Sigmoid colon (tissue), 7 donors: ENCODE measurements at places on chromosomes 6 and 20. TPM values are rescaled to one million over a fixed set of nuclear protein-coding genes. Genes with fewer than 3 reads are reported as not detected.
A peak's percentile ranks its signal among the peaks of the same experiment; 100 is the strongest.

DNA sequence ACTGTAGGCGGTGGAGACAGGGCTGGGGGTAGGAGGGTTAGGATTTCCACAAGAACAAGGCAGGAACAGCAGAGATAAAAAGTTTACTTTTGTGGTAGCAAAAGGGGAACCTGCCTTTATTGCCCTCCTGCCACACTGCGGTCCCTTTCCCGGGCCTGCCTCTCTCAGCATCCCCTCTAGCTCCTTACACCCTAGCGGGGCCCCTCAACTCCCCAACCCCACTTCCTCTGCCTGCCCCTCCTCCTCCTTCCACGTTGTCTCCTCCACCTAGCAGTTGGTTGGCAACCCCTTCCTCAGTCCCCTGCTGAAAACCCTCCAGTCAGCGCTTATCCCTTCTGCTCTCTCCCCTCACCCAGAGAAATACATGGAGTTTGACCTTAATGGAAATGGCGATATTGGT, 714 bp downstream of the AIF1 start:
- DNase-seq = no peak

GRCh38 chr6:63740709-63741108, 105.1 kb downstream of the PHF3 start:
- DNase-seq = no peak

- no peak for DNase-seq
These were observed 13.6 kb upstream of the TGM3 start for GRCh38 chr20:2282181-2282580.

DNA sequence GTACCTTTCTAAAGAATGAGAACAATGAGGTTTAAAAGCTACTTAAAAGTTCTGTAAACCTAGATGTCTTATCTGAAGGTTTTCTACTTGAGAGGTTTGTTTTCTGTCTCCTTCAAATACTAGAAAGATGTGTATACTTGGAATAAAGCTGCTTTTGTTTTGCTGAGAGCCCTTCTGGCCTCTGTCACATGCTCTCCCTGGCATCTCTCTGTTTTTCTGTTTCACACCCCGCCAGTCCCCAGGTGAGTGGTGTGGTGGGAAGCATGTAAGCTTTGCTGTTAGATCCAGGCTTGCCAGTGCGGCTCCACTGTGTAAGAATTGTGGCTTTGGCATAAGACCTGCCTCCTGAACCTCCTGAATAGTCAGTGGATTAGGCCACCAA, 56.8 kb downstream of the SNX9 start:
- no peak for DNase-seq

DNA sequence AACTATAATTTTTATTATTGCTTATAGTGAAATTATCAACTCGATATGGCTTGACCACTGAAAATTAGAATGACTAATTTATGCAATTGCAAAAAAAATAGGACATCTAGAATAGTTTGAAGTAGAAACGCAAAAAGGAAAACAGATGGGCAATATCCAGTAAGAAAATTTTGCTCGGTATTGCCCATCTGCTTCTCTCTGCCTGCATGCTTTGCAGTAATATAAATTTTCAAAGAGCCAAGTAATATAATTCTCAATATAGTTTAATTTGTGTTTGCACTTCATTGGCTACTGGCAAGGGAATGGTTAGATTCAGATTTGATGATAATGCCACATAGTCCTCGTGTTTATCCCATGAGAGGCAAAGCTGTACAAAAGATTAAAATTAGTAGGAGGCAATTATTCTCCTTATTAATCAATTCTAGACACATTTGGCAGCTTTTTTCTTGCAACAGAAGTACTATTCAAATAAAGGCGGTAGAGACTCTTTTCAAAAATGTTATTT, 27.3 kb upstream of the LAMA2 start:
- DNase-seq = no peak

- DNase-seq = no peak
These were observed 21.0 kb upstream of the ELMO2 start for GRCh38 chr20:46427384-46427783.

GRCh38 chr6:4531406-4531805, 244.8 kb upstream of the CDYL start:
- no peak for DNase-seq

GRCh38 chr20:1320902-1321653, 7.9 kb downstream of the SDCBP2 start:
- DNase-seq = no peak

DNA sequence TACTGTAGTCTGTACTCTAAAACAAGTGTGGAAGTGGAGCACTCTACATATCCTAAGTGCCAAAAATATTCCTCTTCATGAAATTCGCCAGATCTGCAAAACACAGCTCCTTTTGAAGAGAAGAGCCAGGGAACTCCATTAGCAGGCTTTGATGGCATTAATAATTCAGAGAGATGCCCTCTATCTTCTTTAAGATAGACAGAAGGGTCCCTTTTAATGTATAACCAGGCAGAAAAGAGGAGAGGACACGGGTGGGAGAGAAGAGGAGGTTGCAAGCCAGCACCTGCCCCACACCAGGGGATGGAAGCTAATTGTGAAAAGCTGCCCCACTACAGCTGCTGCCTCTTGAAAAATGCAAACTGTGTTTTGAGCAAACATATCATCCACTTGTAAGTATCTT, 3.7 kb upstream of the RFPL4B start:
- DNase-seq = no peak

DNA sequence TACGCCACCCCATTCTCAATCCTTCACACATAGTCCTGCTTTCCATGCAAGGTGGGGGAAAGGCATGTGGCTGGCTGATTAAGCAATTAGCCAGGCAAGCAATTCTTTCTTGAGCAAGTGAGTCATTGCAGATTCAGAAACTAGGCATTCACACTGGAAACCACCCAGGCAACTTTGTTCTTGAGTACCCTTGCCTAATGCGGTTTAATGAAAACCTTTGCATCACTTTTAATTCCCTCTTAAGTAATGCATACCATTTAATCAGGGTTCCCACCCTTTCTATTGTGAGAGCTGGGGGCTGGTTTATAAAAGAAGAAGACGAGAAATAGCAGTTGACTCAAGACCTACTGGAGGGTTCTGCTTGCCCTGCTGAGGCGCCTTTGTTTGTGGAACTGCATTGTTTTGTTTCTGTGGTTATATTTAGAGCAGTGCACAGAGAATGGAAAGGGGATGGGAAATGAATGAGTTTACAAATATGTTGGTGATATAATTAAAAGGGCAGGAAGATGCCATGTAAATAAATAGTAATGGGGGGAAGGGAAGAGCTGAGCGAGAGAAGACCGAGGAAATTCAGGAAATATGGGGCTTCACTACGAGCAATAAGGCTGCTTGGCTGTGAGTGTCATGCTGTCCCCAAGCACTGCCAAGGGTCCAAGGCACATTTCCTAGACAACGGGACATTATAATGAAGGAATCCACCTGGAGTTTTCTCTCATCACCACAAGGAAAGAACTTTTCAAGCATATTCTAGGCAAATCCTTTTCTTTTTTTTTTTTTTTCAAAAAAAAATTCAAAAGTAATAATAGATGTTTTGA, 48.8 kb upstream of the TSHZ2 start:
- DNase-seq = no peak

- no peak for DNase-seq
These were observed 553.7 kb upstream of the JARID2 start for GRCh38 chr6:14692208-14692607.

DNA sequence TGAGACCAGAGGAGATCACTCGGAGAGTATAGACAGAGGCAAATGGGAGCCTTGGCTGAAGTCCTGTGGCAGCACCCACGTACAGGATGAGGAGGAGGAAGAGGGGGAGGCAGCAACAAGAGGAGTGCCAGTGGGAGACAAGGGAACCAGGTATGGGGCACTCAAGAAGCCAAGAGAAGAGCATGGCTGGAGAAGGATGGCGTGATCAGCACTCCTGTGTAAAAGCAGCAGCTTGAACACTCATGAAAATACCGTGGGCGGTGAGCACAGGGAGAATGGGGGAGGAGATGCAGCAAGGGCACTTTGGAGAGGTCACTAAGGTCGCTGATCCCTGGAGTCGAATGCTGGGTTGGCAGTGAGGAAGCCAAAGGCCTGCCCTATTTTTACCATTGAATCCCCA, 51.2 kb upstream of the PRND start:
- no peak for DNase-seq

GRCh38 chr20:41483553-41483930, 116.9 kb upstream of the EMILIN3 start:
- DNase-seq = no peak

DNA sequence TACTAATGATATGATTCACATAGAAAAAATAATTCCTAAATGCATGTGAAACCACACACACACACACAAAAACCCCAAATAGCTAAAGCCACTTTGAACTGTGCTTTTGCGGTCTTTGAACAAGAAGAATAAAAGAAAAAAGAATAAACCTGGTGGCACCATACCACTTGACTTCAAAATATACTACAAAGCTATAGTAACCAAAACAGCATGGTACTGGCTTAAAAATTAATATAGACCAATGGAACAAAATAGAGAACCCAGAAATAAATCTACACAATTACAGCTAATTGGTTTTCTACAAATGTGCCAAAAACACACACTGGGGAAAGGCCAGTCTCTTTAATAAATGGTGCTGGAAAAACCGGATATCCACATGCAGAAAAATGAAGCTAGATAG, 13.4 kb downstream of the OR2B6 start:
- no peak for DNase-seq

DNA sequence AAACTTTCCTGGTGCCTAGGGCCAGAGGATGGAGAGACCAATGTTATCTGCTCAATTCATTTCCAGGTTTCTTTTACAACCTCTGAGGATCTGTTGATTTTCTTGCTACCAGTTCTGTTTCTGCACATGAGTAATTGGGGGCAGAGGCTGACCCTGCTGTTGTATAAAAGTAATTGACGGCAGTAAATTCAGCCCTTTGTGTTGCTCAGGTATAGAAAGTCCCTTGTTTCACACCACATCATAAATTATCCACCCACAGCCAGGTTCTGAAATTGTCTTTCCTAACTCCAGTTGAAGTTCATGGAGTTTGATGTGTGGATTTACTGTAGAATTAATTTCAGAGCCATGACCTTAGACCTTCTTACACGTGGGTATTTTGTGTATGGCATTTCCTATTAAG, 107.4 kb upstream of the GRIK2 start:
- DNase-seq = no peak

DNA sequence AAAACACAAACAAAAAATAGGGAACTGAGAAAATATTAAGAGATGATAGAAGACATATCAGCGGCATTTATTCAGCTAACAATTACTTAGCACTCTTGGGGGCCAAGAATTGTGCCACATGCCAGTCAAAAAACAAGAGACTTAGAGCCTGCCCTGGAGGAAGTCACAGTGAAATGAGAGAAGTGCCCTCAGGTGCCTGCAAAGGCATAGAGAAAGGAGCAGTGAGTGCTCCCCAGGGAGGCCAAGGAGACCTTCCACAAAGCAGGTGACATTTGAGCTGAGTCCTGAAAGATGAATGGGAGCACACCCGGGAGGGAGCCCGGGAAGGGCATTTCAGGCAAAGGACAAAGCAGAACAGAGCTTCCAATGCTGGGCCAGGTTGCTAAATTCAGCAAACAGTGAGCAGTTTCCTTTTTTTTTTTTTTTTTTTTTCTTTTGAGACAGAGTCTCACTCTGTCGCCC, 184.7 kb upstream of the JARID2 start:
- DNase-seq = no peak

DNA sequence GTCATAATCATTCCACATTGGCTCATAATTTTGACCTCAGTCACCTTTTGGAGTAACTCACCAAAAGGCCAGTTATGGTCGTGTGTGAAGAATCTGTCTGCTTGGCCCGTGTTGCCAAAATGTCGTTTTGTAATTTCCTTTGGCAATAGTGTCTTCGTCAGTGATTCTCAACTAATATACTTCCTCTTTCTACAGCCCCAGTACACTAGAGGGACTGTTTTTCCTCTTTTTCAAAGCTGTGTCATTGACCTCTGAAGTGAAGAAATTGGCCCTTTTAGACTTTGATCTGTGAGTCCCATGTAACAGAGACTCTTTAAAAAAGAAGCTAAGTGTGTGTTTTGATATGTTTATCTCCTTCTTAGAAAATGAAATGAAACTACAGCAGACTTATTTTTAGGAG, 5.2 kb downstream of the FOXO3 start:
- peak; percentile 90 for DNase-seq

DNA sequence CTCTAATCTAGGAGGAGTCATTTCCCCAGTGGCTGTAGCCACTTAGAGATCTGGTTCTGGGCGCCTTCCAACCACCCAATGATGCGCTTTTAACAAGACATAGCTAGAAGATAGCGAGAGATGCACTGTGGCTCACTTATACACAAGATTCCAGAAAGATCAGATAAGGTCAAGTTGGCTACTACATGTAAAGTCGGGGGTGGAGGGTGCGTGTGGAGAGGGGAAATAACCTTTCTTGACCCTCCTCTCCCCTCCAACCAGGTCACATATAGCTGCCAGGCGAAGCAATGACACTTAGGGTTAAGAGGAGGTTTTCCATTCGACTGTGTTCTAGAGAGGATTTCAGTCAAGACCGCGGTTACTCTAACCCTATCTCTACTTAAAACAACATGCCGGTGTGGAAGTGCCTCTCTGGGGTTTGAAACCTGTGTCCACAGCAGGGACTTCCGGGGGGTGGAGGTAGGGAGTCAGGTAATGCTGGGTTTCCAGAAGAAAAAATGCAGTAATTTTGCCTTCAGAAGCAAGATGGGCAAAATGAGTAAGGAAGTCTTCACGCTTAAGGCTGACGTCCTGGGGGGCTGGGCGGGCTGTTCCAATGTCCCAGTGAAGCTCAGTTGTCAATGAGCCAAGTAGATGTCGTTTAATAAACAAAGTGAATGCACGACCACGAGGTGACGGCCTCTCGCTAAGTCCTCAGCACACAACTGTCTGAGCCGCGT, 1.8 kb upstream of the SIM1 start:
- DNase-seq = no peak

DNA sequence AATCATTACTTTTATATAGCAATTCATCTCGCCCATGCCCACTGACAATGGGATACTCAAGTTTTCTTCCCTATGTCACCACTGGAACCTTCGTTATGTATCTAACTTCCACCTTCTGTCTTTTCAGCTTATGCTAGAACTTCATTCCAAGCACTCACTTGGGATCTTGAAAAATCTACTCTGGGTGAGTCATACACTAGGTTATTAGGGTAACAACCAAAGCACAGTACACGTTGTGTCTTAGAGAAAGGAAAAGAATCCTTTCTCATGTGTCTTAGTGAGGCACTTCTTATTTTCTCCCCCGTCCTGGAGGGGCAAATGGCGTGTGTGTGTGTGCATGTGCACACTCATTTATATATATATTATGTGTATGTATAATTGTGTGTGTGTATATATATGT, 18.3 kb upstream of the FAM162B start:
- DNase-seq = no peak

DNA sequence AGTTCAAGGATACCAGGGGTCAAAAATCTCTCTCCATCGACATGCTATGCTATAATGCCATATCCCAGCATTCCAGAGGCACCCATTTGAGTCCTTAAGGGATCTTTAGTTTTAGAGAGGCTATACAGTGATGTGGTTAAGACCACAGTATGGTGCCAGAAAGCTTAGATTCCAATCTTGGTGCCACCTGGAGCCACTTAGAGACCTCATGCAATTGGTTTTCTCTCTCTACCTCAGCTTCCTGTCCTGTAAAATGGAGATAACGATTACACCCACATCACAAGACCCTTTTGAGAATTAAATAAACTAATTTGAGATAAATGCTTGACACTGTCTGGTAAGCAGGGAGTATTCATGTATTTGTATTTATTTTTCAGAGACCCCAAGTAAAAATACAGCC, 39.0 kb downstream of the PLAGL1 start:
- no peak for DNase-seq

The CNR1 gene
- total RNA-seq = 23.5 TPM

The TRIM15 gene
- total RNA-seq = not detected

The MYCT1 gene
- 5.4 TPM for total RNA-seq

The ULBP1 gene
- not detected for total RNA-seq

The ATRN gene
- 12.7 TPM for total RNA-seq

The SYS1 gene
- total RNA-seq = 58.7 TPM

The KCNK15 gene
- total RNA-seq = 0.55 TPM

The ISM1 gene
- 1.4 TPM for total RNA-seq
